ENCODE measurements at places on chromosomes 12 and 14. TPM values are rescaled to one million over a fixed set of nuclear protein-coding genes. Genes with fewer than 3 reads are reported as not detected.

TRPV4 gene
- 0.17 TPM for total RNA-seq

EP400 gene
- 85.8 TPM for total RNA-seq

IL26 gene
- not detected for total RNA-seq

FAR2 gene
- total RNA-seq: 6.9 TPM

SLC38A4 gene
- total RNA-seq: 0.98 TPM

- no peak overlapping the region for H3K27ac ChIP-seq
- H3K4me3 ChIP-seq: no peak overlapping the region
- H3K4me1 ChIP-seq: peaks cover 22% of the 10 kb centered on the region
- DNase-seq: no peak
- no peaks in the 10 kb centered on the region for H3K36me3 ChIP-seq
- H3K27me3 ChIP-seq: peaks cover 22% of the 10 kb centered on the region
These were observed 5.0 kb downstream of the CARMIL3 start for GRCh38 chr14:24056800-24057184.

DNA sequence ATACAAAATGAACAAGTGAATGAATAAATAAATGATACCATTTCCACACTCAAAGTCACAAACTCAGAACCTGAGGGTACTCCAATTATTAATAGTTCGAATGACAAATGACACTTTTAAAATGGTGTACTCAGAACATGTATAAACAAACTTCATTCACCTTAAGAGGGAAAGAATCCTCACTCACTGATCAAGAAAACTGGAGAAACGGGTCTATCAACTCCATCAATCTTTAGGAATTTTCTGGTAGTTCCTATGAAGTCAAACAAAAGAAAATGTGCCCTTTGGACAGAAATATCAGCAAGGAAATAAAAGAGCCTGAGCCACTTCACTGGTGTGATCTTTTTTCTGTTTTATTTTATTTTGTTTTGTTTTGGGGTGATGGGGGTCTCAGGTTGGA, 5.2 kb upstream of the NRDE2 start:
- peaks cover 3% of the 10 kb centered on the region for H3K27me3 ChIP-seq
- H3K36me3 ChIP-seq: no peaks in the 10 kb centered on the region
- no peak overlapping the region for H3K27ac ChIP-seq
- H3K4me1 ChIP-seq: peaks cover 1% of the 10 kb centered on the region
- no peak overlapping the region for H3K4me3 ChIP-seq

DNA sequence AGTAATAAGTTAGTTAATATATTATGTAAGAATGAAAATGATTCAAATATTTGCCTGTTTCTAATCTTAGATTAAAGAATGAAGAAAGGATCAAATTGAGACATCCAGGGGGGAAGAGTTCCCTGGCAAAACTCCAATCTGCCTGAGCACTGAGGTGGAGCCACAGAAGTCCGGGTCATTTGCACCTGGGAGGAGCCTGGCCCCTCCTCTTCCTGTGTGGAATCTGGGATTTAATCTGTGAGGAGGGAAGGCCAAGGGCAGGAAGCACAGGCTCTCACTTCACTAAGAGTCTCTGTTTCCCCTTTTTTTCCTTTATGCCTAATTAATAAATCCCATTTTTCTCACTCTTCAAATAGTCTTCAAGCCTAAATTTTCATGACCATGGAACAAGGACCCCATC, 599.5 kb downstream of the FLRT2 start:
- H3K4me3 ChIP-seq: no peak overlapping the region
- H3K27ac ChIP-seq: no peak overlapping the region
- H3K4me1 ChIP-seq: no peaks in the 10 kb centered on the region
- no peaks in the 10 kb centered on the region for H3K27me3 ChIP-seq
- DNase-seq: no peak
- H3K36me3 ChIP-seq: no peaks in the 10 kb centered on the region

- H3K36me3 ChIP-seq: peaks cover 11% of the 10 kb centered on the region
- H3K4me1 ChIP-seq: peaks cover 16% of the 10 kb centered on the region
- peak overlapping the region; percentile 19 for H3K27ac ChIP-seq
- no peak overlapping the region for H3K4me3 ChIP-seq
- H3K27me3 ChIP-seq: peaks cover 8% of the 10 kb centered on the region
These were observed 24.6 kb upstream of the BCL7A start for GRCh38 chr12:121996945-121997612.

DNA sequence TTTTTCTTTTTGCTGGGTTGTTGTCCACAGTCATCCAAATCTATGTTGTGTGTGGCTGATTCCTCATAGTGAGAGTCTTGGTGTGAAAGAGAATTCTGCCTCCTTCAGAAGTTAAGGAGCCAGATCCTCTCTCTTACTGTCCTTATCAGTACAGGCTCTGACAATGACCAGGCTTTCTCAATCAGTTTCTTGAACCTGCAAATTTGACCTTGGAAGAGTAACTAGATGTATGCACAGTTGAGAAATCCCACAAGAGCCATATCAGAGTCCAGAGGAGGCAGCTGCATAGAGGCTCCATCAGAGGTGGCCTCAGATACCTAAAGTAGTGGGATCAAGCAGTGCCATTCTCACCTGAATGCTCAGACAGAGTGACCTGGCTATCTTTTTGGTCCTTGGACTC, 5.5 kb upstream of the GALC start:
- no peak overlapping the region for H3K4me3 ChIP-seq
- no peak overlapping the region for H3K27ac ChIP-seq
- H3K36me3 ChIP-seq: no peaks in the 10 kb centered on the region
- H3K27me3 ChIP-seq: no peaks in the 10 kb centered on the region
- H3K4me1 ChIP-seq: peaks cover 2% of the 10 kb centered on the region
- no peak for DNase-seq

- H3K27ac ChIP-seq: no peak overlapping the region
- peak; percentile 97 for DNase-seq
- peaks cover 43% of the 10 kb centered on the region for H3K36me3 ChIP-seq
- peaks cover 4% of the 10 kb centered on the region for H3K4me1 ChIP-seq
- no peak overlapping the region for H3K4me3 ChIP-seq
These were observed 726 bp upstream of the ZNF140 start for GRCh38 chr12:133080026-133080367.

DNA sequence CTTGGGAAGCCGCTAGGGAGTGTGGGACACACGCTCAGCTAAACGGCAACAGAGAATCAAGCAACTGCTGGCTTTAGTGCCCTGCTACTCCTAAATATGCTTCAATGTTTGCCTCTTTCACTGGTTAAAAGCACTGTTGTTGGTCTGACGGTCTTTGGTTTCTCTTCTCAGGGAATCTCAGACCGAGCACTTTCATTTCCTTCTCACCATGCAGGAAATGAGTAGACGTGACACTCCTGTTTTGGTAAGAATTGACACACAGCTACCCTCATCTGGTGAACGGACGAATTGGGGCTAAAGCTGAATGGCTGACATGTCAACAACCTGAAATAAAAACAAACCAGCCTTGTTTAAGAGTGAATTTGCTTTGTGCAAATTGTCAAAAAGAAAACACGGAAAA, 57.5 kb upstream of the PIWIL1 start:
- no peak for DNase-seq
- H3K4me3 ChIP-seq: no peak overlapping the region
- no peaks in the 10 kb centered on the region for H3K27me3 ChIP-seq
- H3K4me1 ChIP-seq: no peaks in the 10 kb centered on the region
- H3K27ac ChIP-seq: no peak overlapping the region

DNA sequence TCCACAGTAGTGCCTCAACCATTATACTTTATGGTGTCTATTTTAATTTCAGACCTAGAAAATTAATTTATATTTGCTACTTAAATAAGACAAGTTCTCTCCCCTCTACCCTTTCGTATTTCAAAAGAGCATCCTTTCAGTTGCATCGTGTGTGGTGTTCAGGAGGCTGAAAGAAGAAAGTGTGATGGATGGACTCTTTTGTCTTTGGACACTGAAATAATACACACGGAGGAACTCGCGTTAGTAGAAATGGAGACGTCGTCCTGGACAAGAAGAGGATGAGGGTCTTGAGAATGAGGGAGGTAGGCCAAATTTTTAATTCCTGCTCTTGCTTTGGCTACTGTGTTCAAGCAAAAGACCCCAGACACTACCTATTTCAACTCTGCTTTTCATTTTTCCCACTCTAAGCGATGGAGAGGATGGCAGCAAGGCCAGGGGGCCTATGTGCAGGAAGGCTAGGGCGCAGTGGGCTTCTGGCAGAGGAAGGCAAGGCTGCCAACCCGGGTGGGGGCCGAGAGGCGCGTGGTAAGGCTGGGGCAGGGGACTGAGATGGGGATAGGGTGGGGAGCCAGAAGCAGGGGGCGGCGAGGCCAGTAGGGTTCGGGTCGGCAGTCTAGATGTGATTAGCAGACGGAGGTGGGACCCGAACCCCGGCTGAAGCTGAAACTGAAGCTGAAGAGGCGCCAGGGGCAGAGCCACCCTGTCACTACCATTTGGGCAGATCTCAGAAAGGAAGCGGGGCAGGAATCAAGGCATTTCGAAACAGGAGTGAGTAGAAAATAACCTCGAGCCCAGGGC, 722 bp downstream of the TMED8 start:
- peak; percentile 34 for DNase-seq
- H3K4me1 ChIP-seq: peaks cover 8% of the 10 kb centered on the region
- no peaks in the 10 kb centered on the region for H3K27me3 ChIP-seq
- no peaks in the 10 kb centered on the region for H3K36me3 ChIP-seq

GRCh38 chr12:14167005-14167628, 185.7 kb upstream of the GRIN2B start:
- peak; percentile 60 for DNase-seq
- no peaks in the 10 kb centered on the region for H3K4me1 ChIP-seq
- peaks cover 2% of the 10 kb centered on the region for H3K27me3 ChIP-seq
- H3K27ac ChIP-seq: no peak overlapping the region
- no peaks in the 10 kb centered on the region for H3K36me3 ChIP-seq

GRCh38 chr14:52860209-52860608, 68.8 kb upstream of the GNPNAT1 start:
- DNase-seq: no peak
- H3K4me1 ChIP-seq: no peaks in the 10 kb centered on the region
- H3K4me3 ChIP-seq: no peak overlapping the region
- H3K36me3 ChIP-seq: peaks cover 6% of the 10 kb centered on the region
- H3K27me3 ChIP-seq: no peaks in the 10 kb centered on the region

DNA sequence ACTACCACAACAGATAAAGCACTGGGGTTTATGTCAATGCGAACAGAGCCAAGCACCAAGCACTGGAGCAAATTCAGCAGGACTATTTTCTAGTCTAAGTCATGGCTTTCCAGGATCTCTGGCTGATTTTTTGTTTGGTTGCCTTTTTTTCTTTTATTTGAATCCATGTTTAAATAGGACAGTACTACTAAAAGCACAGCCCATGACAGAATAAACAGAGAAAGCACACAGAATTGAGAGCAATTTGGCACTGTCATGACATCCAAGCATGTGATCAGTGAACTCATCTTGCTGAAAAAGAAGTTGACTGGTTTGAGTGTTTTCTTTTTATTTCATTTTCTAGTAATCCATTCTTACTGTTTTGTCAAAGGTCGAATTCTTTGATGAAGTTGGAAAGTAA, 23.1 kb upstream of the RERG start:
- no peak overlapping the region for H3K4me3 ChIP-seq
- no peaks in the 10 kb centered on the region for H3K27me3 ChIP-seq
- H3K36me3 ChIP-seq: no peaks in the 10 kb centered on the region
- DNase-seq: no peak
- no peak overlapping the region for H3K27ac ChIP-seq
- H3K4me1 ChIP-seq: no peaks in the 10 kb centered on the region

- peak overlapping the region; percentile 97 for H3K4me3 ChIP-seq
- peaks cover 8% of the 10 kb centered on the region for H3K27me3 ChIP-seq
- H3K36me3 ChIP-seq: no peaks in the 10 kb centered on the region
- H3K27ac ChIP-seq: peak overlapping the region; percentile 99
- peaks cover 7% of the 10 kb centered on the region for H3K4me1 ChIP-seq
- DNase-seq: peak; percentile 53
These were observed 604 bp downstream of the HCFC2 start for GRCh38 chr12:104064842-104065427.

DNA sequence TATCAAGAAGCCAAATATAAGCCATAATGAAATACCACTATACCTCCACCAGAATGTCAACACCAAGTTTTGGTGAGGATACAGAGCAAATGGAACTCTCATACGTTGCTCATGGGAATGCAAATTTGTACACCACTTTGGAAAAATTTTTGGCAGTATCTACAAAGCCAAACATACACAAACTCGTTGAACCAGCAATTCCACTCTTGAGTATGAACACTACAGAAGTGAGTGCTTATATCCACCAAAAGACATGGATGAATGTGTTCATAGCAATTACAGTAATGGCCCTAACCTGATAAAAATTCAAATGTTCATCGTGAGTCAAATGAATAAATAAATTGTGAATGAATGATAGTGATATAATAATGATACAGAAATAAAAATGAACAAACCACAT, 24.8 kb downstream of the C12orf71 start:
- H3K27me3 ChIP-seq: no peaks in the 10 kb centered on the region
- no peaks in the 10 kb centered on the region for H3K36me3 ChIP-seq
- no peak overlapping the region for H3K4me3 ChIP-seq
- DNase-seq: no peak
- H3K4me1 ChIP-seq: no peaks in the 10 kb centered on the region

DNA sequence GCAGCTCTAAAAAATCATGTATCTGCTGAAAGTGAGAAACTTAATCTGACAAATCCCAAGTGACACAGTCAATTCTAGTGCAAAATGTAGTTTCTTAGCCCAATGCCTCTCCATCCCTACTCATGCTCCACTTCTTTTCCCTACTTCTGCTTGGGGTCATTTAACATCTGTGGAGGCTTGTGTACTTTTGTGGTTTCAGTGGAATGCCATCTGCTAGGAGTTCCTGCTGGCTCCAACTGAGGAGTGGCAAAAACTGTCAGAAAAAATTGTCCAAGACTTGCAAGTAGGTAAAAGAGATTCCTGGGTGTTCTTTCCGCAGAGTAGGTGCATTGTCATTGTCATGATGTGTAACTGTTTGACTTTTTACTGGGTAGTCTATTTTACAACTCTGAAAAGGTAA, 12.5 kb upstream of the AVPR1A start:
- no peak overlapping the region for H3K4me3 ChIP-seq
- no peaks in the 10 kb centered on the region for H3K36me3 ChIP-seq
- no peak overlapping the region for H3K27ac ChIP-seq
- H3K27me3 ChIP-seq: no peaks in the 10 kb centered on the region
- no peak for DNase-seq
- H3K4me1 ChIP-seq: no peaks in the 10 kb centered on the region

- no peak overlapping the region for H3K27ac ChIP-seq
- no peaks in the 10 kb centered on the region for H3K27me3 ChIP-seq
- no peaks in the 10 kb centered on the region for H3K36me3 ChIP-seq
- peaks cover 7% of the 10 kb centered on the region for H3K4me1 ChIP-seq
- no peak for DNase-seq
These were observed 6.9 kb upstream of the SLC7A7 start for GRCh38 chr14:22822016-22822570.

GRCh38 chr12:44441155-44441554, 435.0 kb downstream of the NELL2 start:
- DNase-seq: no peak
- no peaks in the 10 kb centered on the region for H3K27me3 ChIP-seq
- H3K4me3 ChIP-seq: no peak overlapping the region
- H3K4me1 ChIP-seq: no peaks in the 10 kb centered on the region
- H3K27ac ChIP-seq: no peak overlapping the region
- no peaks in the 10 kb centered on the region for H3K36me3 ChIP-seq

GRCh38 chr14:68612049-68612448, 180.8 kb downstream of the ZFP36L1 start:
- no peak overlapping the region for H3K4me3 ChIP-seq
- H3K27ac ChIP-seq: no peak overlapping the region
- peaks cover 2% of the 10 kb centered on the region for H3K4me1 ChIP-seq
- H3K36me3 ChIP-seq: peaks cover 13% of the 10 kb centered on the region

Measured in glutamatergic neuron (in vitro differentiated cells).